ENCODE measurements at places on chromosomes 4 and X.

GRCh38 chrX:9184211-9184610, 150.3 kb upstream of the FAM9B start:
- no peak for DNase-seq

DNA sequence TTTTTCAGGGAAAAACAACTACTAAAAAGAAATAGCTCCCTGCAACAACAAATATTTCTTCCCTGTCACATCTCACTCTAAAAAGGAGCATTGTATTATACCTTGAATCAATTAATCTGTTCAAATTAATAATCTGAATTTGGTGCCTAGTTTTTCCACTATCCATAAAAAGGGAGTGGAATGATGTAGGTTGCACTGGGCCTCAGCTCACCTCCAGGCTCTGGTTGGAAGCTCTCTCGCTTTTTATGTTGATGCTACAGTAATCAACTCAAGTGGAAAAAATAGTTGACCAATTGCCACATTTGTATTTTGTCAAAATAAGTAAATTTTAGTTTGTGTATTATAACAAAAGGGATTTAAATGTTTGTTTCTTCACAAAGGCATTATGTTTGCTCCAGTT, 126.1 kb downstream of the MAD2L1 start:
- no peak for DNase-seq

DNA sequence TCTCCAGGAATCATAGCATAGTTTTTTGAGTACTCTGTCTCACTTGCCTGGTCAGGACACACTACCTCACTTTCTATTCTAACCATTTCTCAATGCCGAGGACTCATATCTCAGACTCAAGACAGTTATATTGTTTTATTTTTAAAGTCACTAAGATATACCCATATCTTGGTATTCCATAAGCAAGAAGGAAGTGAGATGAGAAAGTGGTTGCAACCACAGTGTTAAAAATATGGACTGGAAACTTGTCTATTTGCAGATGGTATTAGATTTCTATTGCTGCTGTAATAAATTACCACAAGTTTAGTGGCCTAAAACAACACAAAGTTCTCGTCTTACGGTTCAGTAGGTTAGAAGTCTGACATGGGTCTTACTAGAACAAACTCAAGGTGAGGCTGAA, 344.8 kb upstream of the MAGEB2 start:
- DNase-seq, result no peak

- DNase-seq, result no peak
Observed at GRCh38 chr4:103786593-103786992, 66.8 kb upstream of the TACR3 start.

DNA sequence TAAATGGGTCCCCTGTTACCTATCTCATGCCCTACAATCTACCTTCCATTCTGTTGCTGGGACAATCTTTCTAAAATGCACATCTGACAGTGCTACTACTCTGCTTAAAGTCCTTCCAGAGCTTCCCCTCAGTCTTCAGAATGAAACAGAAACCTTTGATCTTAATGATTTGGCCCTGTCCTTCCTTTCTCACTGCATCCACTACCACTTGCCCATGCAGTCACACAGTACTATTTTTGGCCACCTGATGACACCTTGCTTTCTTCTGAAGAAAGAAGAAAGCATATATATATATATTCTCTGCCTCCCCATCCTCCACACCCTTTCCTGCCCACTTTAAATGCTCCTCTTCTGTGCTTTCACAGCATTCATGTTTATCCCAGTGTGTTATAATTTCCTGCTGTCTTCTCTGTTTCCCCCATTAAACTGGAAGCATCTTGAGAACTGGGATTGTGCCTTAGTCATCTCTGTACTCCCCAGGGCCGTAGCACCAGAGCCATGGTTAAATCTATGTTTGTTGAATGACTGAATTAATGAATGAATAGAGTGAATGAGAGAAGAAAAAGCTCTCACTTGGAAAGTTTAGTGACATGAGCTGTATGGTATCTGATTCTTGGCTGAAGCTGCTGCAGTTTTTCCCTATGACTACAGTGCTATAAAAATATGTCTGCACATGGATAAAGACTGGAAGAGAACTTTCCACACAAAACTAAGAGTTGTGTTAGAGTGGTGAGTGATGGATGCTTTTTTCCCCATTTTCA, 56.2 kb downstream of the RTL9 start:
- no peak for DNase-seq

DNA sequence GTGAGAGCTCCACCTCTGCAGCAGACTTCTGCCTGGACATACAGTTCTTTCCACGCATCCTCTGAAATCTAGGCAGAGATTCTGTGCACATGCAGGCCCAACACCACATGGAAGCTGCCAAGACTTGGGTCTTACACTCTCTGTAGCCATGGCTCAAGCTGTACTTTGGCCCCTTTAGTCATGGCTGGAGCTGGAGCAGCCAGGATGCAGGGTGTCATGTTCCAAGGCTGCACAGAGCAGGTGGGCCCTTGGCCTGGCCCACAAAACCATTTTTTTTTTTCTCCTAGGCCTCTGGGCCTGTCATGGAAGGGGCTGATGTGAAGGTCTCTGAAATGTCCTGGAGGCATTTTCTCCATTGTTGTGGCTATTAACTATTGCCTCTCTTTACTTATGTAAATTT, 990.5 kb upstream of the ADGRL3 start:
- no peak for DNase-seq

DNA sequence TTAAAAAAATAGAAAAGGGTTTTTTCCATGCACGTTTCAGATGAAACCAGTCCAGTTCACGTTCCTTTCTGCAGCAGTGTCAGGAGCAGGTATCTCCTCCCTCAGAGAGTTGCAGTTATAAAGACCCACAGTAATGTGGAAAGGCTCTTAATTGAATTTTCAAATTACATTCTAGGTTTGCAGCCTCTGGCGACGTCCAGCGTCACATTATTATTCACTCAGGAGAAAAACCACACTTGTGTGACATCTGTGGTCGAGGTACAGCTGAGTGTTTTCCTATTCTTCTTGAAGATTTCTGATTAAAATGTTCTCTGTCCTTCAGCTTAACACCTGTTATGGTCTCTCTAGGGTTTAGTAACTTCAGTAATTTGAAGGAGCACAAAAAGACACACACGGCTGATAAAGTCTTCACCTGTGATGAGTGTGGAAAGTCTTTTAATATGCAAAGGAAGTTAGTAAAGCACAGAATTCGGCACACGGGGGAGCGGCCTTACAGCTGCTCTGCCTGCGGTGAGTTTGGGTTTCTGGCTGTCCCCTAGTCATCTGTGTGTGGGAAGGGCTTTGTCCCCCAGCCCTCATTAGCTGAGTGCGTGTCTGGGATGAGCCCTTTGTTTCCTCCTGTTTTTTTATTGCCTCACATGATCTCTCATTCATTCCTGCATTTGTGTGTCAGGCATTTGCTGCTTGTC, 25.6 kb downstream of the ZBTB49 start:
- DNase-seq, result no peak

GRCh38 chr4:1802720-1803522, 9.8 kb downstream of the FGFR3 start:
- DNase-seq, result no peak

DNA sequence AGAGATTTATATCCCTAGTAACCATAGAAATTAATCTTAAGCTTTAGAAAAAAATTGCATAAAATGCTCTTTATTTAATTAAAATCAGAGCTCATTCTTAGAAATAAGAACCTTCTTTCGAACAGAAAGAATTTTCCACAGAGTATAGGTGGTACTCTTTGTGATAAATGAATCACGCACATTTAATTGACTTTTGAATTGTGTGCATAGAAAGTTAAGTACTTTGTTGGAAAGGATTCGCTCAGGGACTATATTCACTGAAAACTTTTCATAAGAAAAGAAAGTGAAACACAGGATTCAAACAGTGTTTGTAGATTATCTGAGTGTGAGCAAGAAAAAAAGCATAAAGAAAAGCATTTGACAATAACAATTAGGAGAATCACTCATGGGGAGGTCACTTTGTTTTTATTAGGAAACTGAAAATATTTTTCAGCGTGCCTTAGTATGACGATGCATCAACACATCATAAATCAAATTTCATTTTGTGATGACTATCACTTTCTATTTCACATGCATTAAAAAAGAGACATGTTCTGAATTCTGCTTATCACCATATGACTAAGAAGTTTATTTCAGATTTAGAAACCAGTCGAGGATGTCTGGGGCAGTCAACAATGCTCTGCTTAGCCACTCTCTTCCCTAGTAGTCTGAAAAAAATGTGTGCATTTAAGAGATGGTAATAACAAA, 49.5 kb downstream of the STX18 start:
- no peak for DNase-seq

DNA sequence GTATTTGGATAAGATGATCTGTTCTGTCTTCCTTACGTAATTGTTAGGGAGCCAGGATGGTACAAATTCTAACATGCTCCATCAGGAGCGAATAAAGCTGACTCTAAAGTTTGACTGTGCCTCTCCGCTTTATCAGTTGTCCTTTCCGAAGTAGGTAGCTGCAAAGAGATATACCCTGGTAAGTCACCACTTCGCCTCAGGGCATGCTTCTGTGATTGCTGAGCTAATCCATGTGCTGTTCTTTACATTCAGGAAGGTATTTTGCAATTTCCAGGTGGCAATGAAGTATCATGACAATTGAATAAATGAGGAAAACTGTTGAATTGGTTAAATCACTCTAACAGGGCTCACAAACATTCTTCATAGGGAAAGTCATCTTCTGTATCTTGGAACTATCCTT, 38.9 kb downstream of the KIT start:
- DNase-seq, result no peak

DNA sequence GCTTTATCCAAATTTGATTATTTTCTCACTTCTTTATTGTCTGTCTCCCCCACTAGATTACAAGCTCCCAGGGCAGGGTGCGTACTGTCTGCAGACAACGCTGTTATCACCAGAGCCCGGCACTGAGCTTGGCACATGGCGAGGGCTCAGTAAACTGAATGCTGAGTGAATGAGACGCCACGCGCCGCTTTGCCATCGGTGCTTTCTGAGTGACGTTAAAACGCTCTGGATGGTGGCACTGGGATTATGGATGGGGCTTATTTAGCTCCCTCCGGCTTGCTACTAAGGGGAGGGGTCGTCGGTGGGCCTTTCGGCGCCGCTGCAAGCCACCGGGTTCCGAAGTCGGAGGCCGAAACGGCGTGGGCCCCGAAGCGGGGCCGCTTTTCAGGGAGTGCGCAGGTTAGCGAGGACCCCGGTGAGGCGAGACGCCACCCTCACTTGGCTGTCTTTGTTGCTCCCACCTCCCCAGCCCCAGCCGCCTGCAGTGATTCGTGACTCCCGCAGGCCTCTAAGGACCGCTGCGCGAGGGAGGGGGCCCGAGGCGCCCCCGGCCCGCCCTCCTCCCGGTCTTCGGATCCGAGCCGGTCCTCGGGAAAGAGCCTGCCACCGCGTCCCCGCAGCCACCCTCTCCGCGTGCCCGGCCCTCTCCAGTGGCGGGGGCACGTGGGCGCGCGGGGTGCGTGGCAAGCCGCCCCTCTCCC, 569 bp upstream of the FHL1 start:
- DNase-seq, result no peak

- no peak for DNase-seq
Observed at GRCh38 chr4:13920901-13921300, 293.4 kb upstream of the BOD1L1 start.

GRCh38 chrX:150517303-150517910, 51.0 kb upstream of the MTM1 start:
- no peak for DNase-seq

GRCh38 chr4:87117051-87117731, 103.2 kb downstream of the KLHL8 start:
- DNase-seq, result no peak

GRCh38 chr4:94251094-94251493, 43.4 kb downstream of the SMARCAD1 start:
- DNase-seq, result no peak

DNA sequence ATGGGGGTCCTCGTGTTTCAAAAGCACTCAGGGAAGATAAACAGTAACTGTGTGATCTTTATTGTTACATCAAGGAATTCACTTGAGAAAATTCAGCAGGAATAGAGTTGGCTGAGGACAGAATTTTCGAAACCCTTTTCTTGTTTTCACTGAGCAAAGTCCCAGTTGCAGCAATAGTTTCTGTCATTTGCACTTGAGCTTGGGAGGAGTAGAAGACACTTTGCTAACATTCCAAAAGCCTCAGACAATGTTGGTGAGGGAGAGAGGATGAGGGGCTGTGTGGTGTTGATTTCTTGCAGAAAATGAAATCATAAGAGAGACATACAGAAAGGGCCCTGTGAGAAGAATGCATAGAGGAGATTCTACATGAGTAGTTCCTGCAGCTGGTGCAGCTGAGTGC, 151.9 kb upstream of the DIPK2B start:
- DNase-seq, result no peak

DNA sequence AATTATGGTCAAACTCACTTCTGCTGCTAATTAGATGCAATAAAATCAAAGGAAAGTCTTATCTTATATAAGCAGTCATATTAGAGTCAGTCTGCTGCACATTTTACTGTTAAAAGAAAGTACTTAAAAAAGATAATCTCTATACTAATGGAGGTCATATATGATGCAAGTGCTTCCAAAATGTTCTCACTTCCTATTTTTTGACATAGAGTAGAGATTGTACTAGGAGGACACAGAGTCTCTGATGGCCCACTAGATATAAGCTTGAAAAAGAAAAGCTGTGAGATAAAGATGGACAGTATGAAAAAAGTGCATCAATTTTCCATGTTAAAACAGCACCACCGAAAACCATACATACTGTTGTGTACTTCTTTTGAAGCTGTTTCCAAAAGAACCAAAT, 196.9 kb downstream of the KLHL13 start:
- no peak for DNase-seq

DNA sequence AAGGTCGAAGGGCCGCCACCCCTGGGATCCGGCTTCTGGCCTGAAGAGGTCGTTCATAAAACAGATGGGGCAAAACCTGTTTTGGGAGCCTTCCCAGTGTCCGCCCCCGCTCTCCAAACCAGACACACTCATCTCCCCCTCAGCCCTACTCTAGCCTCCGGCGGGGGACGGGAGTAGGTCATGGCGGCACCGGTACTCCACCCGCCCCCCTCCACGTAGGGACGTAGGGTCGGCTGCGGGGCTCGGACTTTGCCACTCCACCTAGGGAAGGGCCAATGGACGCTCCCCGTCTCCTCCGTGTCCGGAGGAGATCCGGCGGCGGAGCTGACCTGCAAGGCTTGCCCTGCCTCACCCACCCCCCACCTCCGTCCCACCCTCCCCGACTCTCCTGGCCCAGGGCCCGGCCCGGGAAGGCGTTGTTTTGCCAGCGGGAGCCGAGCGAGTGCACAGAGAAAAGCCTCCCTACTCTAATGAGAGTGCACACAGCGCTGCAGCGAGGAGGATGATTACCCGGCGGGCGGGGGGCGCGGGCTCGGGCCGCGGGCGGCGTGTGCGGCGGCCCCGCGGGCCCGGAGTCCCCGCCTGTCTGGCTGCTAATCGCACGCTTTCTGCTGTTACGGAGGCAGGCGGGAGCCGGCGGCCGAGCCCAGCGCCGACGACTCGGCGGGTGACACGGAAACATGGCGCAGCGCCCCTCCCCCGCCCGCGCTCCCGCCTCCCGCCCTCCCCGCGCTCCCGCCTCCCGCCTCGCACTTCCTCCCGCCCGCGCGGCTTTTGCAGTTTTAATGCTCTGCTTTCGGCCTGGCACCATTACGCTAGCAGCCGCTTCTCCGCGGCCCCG, 8.3 kb upstream of the BCOR start:
- DNase-seq, result peak; percentile 80

DNA sequence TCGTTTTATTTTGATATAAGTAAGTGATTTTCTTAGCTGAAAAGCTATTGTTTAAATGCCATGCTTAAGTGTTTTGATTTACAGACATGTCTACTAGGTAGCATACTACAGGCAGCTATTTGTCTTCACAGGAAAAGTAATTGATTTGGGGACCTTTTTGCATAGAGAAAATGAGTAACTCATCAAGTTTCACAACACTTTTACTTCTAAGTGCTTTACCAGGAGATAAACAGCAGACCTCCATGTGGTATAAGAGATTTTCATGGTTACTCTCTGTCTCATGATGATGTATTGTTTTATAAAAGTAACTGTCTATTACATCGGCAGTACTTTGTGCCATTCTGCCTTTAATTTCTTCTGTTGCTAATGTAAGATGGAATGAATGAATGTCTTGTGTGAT, 28.7 kb downstream of the RBPJ start:
- DNase-seq, result no peak

All from frontal cortex (tissue), 4 donors.